ENCODE measurements at places on chromosomes 11 and 22. TPM values are rescaled to one million over a fixed set of nuclear protein-coding genes. Genes with fewer than 3 reads are reported as not detected.

Gene ANGPTL5
- 0.23 TPM for total RNA-seq

Gene SWAP70
- total RNA-seq, result 61.5 TPM

Gene ENTHD1
- total RNA-seq, result not detected

Gene EIF4ENIF1
- total RNA-seq, result 27.2 TPM

Gene IFITM5
- total RNA-seq, result not detected

Gene CCDC81
- total RNA-seq, result 0.38 TPM

Gene MYOD1
- total RNA-seq, result not detected

Gene CDCA5
- 1.7 TPM for total RNA-seq

Gene MOV10L1
- total RNA-seq, result 1.2 TPM

Gene SHISAL1
- total RNA-seq, result 1.0 TPM

Gene UPK2
- not detected for total RNA-seq

Gene ZNF280B
- 0.49 TPM for total RNA-seq

Gene MUC2
- not detected for total RNA-seq

Gene HBB
- 338 TPM for total RNA-seq

Gene GALNT18
- 55.5 TPM for total RNA-seq

Gene LBHD1
- 6.1 TPM for total RNA-seq

Gene KCNJ11
- total RNA-seq, result 6.3 TPM

Gene XKR3
- not detected for total RNA-seq
